ENCODE measurements at places on chromosomes 4 and X.

DNA sequence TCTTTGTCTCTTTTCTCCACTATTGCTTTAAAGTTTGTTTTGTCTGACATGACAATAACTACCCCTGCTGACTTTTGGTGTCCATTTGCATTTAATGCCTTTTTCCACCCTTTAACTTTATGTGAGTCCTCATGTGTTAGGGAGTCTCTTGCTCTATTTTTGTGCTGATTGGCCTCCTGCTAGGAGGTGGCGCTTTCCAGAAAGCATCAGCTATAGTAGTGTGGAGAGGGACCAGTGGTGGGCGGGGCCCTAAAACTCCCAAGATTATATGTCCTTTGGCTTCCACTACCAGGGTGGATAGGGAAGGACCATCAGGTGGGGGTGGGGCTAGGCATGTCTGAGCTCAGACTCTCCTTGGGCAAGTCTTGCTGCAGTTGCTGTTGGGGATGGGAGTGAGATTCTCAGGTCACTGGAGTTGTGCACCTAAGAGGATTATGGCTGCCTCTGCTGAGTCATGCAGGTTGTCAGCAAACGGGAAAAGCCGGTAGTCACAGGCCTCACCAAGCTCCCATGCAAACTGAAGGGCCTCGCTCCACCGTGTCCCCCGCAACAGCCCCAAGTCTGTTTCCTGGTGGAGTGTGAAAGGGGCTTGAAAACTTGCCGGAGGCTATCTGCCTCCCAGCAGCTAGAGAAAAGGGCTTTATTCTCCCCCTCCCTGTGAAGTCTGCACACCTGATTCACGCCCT lies 156.3 kb downstream of the CPEB2 start:
- no peak for DNase-seq

DNA sequence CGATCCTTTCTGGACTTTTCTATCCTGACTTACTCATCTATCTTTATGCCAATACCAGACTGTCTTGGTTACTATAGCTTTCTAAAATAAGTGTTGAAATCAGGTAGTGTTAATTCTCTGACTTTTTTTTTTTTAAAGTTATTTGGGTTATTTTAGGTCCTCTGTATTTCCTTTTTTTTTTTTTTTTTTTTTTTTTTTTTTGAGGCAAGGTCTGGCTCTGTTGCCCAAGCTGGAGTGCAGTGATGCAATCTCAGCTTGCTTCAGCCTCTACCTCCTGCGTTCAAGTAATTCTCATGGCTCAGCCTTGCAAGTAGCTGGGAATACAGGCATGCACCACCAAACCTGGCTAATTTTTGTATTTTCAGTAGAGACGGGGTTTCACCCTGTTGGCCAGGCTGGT lies 2.8 kb upstream of the NELFA start:
- DNase-seq: no peak

GRCh38 chr4:95318483-95318882 lies 230.3 kb downstream of the UNC5C start:
- no peak for DNase-seq

DNA sequence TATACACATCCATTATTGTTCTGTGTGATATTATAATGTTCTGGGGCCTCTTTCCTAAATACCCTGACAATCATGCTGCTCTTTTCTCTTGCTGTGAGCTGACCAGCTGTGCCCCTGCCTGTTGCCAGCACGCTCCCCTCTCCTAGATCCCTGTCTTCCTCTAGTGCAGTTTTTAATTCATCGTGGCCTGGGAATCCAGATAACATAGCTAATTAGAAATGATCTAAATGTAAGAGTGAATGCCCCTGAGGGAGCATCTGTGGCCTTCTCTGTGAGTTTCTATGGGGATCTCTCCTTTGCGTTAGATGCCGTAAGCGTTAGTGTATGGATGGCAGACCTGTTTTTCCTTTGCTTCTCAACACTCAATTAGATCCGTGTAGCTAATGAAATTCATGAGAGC lies 434.3 kb downstream of the SPRY1 start:
- DNase-seq: peak; percentile 53

Measured in right forelimb (tissue), 1 donor.